ENCODE measurements at places on chromosomes 5 and 9. TPM values are rescaled to one million over a fixed set of nuclear protein-coding genes. Genes with fewer than 3 reads are reported as not detected.

The PCDHGB2 gene
- total RNA-seq, result 0.26 TPM

The WDR41 gene
- 18.3 TPM for total RNA-seq

- no peak for DNase-seq
Measured at GRCh38 chr5:151685749-151686673, 704 bp downstream of the SPARC start.

DNA sequence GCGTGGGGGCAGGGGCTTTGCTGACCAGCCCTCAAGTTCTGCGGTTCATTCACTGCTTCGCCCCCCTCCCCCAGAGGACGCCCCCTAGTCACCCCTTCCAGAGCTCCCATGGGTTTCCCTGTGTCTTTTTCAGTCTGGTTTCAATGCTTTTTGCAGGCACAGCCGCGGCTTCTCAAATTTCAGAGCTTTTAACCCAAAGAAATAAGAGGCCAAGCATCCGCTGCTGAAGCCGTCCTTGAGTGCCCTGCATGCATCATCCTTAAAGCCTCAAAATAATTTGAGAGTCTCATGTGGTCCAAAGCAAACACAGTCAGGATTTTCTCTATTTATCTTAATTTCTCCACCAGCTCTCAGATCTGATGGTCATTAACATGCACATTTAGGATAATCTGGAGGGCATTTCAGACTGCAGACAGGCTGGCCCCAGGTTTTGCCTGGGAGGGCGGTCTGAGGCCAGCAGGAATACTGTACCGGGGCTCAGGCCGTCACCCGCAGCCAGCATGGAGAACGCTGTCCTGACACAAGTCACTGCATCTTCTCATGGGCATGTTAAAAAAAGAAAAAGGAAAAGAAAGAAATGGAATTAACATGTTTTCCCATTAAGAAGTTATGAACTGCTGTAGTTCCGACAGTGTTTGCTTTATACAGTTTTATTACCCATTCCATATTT is 420.8 kb upstream of the IRX4 start:
- DNase-seq, result no peak

Measured in HT-29 (cell line).